ENCODE measurements at places on chromosomes 2 and 18. TPM values are rescaled to one million over a fixed set of nuclear protein-coding genes. Genes with fewer than 3 reads are reported as not detected.

Gene INHA
- not detected for total RNA-seq

Gene IKZF2
- total RNA-seq: 0.68 TPM

Gene GPR45
- not detected for total RNA-seq

Gene CRYGD
- total RNA-seq: not detected

Gene RAD51AP2
- not detected for total RNA-seq

Gene MATN3
- 1.3 TPM for total RNA-seq

Gene GPR39
- total RNA-seq: under 0.01 TPM

Gene FRZB
- 0.68 TPM for total RNA-seq
